ENCODE measurements at places on chromosomes 13 and 19.

DNA sequence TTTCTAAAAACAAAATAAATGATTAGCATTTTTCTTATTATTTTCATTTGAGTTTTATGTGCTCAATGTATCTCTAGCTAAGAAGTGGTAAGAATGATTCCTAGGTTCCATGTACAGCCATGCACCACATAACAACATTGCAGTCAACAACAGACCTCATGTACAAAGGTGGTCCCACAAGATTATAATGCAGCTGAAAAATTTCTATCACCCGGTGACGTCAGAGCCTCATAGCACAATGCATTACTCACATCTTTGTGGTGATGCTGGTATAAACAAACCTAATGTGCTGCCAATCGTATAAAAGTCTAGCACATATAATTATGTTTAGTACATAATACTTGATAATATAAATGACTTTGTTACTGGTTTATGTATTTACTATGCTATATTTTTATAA lies 120.5 kb downstream of the SLC7A1 start:
- no peak for DNase-seq

- DNase-seq: no peak
Observed at GRCh38 chr19:48874303-48875135, 2.3 kb downstream of the PPP1R15A start.

GRCh38 chr19:13797870-13798269 lies 2.6 kb downstream of the ZSWIM4 start:
- no peak for DNase-seq

GRCh38 chr13:109667807-109668291 lies 118.5 kb downstream of the IRS2 start:
- no peak for DNase-seq

DNA sequence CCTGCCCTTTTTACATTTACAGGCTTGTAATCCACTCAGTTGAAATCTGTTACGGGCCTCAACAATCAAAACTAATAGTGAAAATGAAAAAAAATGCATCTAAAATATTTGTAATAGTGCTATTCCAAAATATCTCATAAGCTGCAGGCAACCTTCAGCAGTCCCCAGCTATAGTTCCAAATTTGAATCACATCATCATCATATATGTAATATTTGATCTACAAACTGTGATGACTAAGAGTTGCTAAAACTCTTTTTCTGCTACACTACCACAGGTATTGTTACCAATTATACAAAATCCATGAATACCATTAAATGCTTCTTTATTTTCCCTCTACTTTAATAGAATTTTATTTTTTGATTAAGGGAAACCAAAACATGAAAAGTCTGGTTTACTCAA lies 121.4 kb upstream of the RFC3 start:
- no peak for DNase-seq

- no peak for DNase-seq
Observed at GRCh38 chr13:93847162-93847561, 620.6 kb downstream of the GPC6 start.

DNA sequence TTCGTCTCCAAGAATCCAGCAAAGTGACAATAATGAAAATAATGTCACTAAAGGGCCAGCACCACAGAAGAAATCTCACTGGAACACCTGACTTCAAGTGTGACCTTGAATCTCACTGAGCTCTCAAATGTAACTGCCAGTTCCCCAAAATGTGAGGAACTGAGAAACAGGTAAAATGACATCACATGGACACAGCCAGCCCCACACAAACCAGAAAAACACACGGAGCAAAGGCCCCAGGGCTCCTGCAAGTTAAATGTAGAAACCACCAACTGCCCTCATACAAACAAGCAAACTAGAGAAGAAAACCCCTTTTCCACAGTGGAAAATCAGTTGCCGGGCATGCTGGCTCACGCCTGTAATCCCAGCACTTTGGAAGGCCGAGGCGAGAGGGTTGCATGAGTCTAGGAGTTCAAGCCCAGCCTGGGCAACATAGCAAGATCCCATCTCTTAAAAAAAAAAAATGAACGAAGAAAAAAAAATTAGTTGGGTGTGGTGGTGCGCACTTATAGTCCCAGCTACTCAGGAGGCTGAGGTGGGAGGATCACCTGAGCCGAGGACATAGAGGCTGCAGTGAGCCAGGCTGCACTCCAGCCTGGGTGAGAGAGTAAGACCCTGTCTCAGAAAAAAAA lies 8.7 kb upstream of the KANK2 start:
- DNase-seq: no peak

- DNase-seq: no peak
Observed at GRCh38 chr13:110266431-110266809, 40.5 kb downstream of the COL4A1 start.

- no peak for DNase-seq
Observed at GRCh38 chr13:22662771-22663170, 518.0 kb upstream of the SGCG start.

GRCh38 chr13:101739382-101740178 lies 287.1 kb downstream of the ITGBL1 start:
- no peak for DNase-seq

Measured in posterior cingulate gyrus (tissue), 11 donors.